Right ventricle myocardium superior (tissue), 1 donor: ENCODE measurements at places on chromosomes 16 and 17. TPM values are rescaled to one million over a fixed set of nuclear protein-coding genes. Genes with fewer than 3 reads are reported as not detected.

DNA sequence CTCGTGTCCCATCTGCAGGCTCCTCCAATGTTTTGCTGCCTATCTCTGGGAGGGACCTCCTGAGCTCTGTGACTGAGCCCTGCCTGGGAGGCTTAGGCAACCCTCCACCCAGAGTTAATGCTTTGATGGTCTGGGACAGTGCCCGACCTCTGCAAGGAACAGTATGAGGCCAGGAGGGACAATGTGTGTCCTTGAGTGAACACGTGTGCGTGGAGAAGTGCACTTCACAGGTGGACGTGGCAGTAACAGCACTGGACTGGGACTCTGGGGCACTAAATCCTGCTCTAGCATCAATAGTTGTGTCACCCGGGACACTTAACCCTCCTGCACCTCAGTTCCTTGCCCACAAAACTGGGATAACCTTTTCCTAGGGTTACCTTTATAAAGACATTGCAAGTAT lies 4.6 kb downstream of the UBTF start:
- no peak for DNase-seq

The NLRP1 gene
- 7.9 TPM for total RNA-seq

DNA sequence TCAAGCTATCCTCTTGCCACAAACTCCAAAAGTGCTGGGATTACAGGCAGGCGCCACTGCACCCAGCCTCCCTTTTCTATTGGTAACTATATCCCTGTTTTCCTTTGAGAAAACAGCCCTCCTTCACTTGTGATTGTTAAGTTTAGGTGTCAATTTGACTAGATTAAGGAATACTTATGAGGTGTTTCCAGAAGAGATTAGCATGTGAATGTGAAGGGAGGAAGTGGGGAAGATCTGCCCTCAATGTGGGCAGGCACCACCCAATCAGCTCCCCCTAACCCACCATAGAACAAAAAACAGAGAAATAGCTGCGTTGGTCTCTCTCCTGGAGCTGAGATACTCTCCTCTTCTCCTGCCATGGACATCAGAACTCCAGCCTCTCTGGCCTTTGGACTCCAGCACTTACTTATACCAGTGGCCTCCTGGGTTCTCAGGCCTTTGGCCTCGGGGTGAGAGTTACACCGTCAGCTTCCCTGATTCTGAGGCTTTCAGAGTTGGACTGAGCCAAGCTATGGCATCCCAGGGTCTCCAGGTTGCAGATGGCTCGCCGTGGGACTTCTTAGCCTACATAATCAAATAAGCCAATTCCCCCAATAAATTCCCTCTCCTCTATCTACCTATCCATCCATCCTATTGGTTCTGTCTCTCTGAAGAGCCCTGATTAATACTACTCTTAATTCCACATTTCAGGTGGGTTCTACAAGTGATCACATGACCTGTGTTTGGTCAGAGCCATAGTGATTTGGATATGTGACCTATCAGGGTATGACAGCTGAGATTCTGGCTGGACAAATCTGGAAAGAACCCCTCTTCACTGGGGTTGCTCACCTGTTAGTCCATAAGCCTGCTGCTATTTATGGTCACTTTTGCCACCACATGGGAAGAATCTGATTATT lies 12.0 kb upstream of the STAT3 start:
- no peak for DNase-seq

The FBXW10B gene
- 0.48 TPM for total RNA-seq

The TRPV3 gene
- 1.0 TPM for total RNA-seq

- peak; percentile 88 for DNase-seq
Measured at GRCh38 chr16:2467528-2468232, 3.4 kb upstream of the NTN3 start.

GRCh38 chr17:39979016-39979670 lies 1.5 kb upstream of the PSMD3 start:
- no peak for DNase-seq

DNA sequence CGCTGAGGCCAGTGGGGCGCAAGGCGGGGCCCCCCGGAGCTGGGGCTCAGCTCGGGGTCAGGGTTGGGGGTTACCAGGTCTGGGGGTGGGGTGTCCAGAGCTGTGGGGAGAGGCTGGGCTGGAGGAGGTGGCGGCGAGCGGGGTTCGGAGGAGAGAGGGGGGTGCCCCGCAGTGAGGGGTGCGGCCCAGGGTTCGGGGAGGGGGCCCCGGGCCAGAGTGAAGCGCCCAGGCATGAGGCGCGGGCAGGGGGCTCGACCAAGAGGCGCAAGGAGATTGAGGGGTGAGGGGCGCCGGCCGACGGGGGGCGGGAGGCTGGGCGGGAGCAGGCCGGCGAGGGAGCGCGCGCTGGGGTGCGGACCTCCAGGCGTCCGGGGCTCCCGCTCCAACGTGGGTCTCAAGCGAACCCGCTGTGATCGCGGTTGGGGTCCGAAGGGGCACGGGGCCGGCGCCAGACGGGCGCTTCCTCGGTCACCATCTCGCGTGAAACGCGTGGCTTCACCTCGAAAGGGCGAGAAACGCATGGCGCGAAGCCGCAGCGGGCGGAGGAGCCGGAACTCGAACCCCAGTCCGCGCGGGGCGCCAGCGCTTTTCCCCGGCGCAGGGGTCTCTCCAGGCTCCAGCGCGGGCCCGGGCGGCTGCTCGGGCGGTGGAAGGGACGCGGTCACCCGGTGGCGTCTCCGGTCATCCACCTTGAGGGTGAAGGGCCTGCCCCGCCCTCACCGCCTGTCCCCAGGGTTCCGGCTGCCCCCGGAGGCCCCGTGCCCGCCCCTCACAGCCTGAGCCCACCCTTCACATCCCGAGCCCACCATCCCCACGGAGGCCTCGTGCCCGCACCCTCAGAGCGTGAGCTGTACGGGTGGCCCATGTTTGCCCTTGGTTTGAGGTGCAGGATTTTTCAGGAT lies 846 bp downstream of the CPNE7 start:
- DNase-seq: no peak

GRCh38 chr16:82917886-82918595 lies 291.3 kb downstream of the CDH13 start:
- DNase-seq: no peak

DNA sequence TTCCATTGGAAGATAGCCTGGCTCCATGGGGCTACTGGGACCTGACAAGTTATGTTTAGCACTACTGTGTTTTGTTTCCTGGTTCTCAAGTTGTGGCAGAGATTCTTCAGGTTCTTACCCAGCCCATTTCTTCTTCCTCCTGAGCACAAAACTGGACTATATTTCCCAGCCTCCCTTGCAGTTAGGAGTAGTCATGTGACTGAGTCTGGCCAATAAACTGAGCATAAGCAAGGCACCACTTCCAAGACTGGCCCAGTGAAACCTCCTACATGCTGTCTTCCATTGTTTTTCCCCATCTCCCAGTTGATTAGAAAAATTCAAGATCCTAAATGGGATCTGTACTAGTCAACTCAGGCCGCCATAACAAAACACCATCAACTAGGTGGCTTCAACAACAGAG lies 28.2 kb upstream of the RBBP6 start:
- DNase-seq: no peak

DNA sequence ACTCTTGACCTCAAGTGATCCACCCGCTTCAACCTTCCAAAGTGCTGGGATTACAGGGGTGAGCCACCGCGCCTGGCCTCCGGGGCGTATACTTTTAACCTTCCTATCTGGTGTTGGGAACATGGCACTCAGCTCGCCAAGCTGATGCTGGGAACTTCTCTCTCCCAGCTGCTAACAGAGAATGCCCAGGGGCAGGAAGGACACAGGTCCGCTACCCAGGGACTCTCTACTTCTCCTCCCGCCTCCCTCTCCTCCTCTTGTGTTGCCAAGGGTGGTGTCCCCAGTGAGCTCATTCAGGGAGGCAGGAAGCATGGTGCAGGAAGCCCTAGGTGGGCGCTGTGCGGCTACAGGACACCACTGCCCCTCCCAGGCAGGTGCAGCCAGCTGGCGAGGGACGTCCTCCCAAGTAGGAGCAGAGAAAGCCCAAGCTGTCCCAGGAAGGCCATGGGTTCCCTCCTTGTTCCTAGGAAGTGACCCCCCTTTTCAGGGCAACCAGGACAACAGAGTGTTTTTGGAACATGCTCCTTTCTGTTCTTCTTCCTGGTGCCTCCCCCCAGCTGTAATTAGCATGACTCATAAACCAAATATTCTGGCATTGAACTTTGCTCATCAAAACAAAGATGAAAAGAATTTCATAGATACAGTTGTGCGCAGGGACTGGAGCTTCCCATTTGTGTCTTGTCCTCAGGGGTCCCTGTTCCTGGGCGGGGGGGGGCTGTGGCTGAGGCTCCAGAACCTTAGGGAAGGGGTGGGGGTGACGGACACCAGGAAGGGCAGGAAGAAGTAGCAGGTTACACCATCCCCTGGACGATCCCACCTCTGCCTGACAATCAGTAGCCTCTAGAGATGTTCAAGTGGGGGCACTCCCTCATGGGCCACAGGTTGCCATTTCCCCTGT lies 2.7 kb downstream of the C1QTNF1 start:
- peak; percentile 70 for DNase-seq

DNA sequence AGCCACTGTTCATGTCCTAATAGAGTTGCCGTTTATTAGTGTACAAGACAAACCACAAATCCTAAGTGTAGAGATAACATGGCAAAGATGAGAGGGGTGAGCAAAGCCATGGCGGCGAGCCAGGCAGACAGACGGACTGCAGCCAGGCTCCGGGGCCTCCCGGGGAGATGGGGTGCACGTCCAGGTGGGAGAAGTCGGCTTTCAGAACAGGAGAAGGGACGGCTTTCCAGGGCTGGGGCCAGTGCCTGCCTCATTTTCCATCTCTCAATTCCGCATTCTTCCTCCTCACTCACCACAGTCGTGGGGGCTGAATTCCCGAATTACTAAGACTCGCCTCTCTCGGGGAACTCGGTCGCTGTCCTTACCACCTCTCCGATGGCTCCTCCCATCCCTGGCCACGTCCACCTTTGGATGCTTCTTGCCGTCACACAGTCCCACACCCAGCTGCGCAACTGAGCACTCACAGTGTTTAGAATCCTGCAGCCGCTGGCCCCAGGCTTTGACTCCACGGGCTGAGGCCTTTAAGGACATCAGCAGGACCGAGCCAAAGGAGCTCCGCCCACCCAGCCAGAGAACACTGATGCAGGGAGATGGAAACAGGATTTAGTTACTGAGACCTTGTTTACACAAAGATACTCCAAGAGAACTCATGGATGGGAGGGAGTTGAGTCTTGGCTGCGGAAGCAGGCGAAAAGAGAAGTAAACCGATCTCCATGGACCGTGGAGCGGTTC lies 59.7 kb downstream of the RNF112 start:
- DNase-seq: peak; percentile 88

DNA sequence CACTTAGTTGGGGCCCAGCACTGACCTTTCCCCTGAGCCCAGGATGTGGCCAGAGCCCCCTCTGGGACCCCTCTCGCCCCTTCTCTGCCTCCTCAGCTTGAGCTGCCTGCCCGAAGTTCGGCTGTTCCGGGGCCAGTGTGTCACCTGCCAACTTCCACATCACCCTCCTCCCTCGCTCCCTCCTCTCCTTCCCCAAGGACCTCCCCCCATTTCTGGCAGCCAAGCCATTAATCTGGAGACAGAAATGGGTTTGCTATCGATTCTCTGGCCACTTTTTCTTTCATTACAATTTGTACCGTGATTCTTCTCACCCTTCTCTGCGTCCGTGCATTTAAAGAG lies 8.8 kb upstream of the ADAM11 start:
- DNase-seq: no peak

The CMC2 gene
- total RNA-seq: 133 TPM

The KRT20 gene
- total RNA-seq: not detected

DNA sequence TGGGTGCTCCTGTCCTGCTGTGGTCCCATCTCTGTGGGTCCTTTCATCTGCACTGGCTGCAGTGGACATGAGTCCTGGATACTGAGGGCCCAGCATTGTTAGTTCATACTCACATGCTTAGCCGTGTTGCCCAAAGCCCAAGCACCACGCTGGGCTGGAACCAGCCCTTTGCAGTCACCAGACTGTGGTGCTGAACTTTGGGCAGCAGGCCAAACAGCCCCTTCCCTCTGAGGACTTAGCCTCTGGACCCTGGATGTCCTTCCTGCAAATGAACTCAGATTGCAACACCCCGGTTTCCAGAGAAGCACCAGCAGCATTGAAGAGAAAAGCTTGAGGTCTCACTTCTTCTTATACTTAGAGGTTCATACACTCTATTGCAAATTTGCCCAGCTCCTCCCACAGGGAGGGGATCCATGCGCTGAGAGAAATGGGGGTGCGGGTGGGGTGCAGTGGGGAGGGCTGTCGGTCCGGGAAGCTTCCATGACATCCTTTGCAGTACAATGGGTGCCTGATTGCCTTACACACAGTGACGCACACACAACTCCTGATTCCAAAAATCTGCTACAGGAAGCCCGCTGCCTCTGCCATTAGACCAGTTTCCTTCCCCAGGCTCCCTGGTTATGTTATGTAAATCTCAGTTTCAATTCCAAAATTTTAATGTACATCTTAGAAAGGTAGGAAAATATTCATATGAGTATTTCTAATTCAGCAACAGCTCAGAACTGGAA lies 65.8 kb downstream of the RGS9 start:
- DNase-seq: no peak

DNA sequence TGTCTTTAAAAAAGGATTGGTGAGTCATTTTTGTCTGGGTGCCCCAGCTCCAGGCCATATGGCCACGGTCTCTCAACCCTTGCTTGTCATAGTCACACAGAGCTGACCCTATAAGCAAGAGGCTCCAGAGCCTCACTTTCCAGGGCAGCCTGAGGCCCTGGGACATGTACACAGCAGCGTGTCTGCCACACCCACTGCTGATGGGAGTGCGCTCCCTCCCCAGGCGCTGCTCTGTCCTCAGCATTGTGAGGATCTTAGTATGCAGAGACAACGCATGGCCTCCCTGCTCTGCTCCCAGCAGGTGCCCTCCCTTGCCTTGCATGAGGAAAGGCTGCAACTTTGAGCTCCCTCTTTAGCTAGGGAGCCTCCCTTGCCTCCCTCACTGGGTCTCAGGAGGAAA lies 80.8 kb upstream of the CRHR1 start:
- DNase-seq: no peak

The KRTAP4-3 gene
- not detected for total RNA-seq
